Hematopoietic multipotent progenitor cell treated with erythropoietin and hydrocortisone succinate and interleukin-3 and kit ligand, for 17 days (in vitro differentiated cells): ENCODE measurements at places on chromosomes 7 and 10.

GRCh38 chr7:106021151-106022067 lies 58.3 kb downstream of the CDHR3 start:
- no peak for DNase-seq

DNA sequence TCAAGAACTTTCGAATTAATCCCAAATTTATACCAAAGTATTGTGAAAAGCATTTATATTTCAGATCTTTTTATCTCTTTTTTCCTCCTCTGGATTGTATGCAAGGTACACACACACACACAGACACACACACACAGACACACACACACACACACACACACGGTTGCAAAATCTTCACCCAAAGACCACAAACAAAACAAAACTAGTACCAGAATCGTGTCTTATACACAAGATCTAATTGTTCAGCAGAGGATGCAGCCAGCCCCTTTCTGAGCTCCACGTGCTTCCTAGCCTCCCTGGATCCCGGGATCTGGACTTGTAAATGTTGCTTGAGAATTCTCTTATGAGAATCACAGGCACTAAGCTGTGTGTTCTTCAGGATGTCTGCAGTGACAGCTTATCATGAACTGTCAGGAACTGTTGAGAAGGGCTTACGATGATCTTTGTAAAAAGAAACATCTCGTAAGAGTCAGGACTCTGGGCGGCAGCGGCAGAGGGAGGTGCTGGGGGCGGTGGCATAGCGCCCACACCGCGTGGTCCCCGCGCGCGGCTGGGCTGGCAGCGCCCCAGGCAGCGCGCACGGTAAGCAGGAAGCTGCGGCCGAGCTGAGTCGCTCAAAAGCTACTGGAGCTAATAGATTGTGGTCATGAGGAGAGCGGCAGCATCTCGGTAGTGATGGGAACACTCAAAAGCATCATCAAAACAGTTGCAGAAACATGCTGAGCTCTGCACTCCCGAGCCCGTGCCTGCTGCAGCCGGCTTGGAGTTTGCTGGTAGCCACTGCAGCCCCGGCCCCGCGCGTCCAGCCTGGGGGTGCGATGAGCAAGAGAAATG lies 277.6 kb downstream of the GATA3 start:
- no peak for DNase-seq

DNA sequence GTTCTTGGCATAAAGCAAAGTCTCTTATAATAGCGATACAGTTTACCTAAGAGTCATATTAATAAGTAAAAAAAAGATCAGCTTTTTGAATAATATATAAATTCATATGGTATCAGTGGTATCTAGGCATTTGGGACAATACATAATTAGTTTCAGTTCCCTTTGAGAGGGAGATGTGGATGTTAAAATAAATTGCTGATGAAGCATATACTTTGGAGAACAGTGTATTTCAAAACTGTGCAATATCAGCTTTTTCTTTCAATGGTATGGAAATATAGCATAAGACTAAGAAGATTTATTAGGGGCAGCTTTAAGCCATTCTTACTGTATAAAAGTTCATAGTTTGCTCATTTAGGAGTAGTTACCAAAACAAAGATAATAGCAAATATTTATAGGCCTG lies 35.5 kb downstream of the MDFIC start:
- DNase-seq = no peak

DNA sequence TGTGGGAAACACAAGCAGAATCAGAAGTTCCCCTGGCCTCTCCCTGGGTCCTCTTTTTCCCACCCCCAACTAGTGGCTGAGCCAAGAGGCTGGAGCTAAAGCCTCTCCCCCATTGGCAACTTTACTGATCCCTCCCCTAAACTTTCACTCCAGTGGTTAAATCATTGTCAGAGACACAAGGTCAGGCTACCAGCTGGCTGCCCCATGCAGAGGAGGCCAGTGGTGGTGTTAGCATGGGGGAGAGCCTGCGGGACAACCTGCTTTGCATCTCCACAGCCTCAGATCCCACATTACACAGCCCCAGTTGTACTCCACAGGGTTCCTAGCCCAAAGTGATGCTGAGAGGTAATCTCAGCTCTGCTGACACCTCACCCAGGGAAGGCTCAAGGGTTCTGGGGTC lies 21.0 kb downstream of the NEUROG3 start:
- no peak for DNase-seq

- DNase-seq = no peak
Measured at GRCh38 chr7:142745745-142746144, 3.5 kb upstream of the PRSS1 start.

DNA sequence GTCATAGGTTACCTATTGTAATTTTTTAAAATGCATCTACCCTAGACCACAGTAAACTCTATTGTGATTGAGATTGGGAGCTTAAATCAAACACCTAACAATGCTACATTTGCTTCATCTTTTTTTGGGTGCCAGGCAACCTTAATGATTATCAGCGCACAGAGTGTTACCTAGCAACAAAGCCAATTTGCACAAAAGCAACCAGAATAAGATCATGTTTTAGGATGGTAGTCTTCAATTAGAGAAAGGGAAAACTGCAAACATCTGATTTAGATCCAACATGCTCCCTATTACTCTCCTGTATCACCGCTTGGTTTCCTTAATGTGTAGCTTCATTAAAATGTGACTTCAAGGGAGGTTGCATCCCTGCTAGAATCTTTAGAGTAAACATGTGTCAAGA lies 226.9 kb downstream of the ABCA13 start:
- no peak for DNase-seq

DNA sequence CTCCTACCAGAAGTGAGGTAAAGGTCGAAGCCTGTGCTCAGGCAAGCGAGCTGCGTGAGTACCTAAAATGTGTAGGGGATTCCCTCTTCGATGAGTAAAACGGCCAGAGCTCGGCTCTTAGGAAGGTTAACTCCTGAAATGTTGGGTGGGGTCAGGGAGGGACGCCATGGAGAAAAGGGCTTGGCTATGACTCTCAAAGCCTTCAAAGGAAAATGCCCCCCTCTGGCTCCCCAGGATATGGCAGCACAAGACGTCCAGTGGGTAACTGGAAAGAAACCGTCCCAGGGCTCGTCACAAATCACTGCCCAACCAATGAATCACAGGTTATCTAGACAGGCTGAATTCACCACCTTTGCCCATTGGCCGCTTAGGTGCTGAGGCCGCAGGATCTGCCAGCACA lies 58.0 kb downstream of the CALML3 start:
- peak; percentile 23 for DNase-seq

DNA sequence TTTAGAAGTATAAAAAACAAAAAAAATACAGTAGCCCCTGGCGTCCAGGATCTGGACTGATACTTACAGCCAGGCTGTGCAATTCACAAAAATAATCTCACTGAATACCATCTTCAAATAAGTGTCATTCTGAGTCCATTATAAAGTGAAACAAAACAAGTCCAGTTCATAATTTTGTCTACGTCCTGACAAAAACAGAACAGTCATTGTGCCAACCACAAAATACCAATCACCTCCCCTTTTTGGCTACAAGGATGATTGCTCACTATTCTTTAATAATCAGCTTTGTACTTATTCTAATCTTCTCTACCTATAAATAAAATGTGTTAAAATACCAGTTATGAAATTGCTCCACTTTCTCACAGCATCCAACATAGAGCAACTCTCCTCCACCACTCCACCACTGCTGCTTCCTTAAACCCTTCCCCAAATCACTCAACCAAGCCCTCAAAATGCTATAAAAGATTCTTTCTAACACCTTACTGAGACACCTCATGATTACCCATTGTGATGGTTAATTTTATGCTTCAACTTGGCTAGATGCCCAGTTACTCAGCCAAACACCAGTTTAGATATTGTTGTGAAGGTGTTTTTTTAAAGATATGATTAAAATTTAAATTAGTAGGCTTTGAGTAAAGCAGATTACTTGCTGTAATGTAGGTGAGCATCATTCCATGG lies 479.8 kb upstream of the SEMA3A start:
- DNase-seq = no peak

DNA sequence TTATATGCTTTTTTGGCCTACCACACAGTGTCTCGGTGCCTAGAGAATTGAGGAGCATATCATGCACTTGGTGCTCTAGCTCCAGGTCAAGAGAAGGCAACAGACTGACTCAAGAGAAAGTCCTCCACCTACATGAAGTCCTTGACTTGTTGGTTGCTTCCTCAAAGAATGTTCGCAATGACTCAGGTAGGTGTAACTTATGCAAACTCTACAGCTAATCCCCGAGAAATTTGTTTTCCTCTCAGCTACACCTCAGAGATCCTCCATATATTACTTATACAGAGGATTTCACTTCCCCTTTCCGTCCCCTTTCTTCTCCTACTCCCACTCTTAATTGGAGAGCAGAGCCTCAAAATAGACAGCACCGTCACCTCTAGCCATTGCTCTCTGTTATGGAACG lies 1013.1 kb downstream of the KCNMA1 start:
- DNase-seq = no peak

DNA sequence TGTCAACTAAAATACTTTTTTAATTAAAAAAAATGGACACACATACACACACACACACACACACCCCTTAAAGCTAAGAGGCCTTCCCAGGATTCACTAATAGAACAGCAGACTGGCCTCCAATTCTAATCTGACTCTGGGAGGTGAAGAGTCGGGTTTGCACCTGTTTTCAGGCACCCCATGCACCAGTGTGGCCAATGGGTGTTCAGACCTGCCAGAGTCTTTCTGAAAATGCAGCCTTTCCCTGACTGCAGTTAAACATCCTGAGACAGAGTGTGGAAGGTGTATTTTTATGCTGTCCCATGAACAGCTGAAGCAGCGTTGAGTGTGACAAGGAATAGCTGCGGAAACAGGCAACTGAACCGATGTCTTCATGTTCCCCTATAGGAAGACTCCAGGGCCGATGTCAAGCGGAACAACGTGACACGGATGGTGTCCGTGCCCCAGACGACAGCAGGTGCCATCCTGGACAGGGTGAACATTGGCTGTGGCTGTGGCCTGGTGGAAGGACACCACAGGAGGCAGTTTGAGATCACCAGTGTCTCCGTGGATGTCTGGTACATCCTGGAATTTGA lies 74.6 kb upstream of the LYZL2 start:
- no peak for DNase-seq

DNA sequence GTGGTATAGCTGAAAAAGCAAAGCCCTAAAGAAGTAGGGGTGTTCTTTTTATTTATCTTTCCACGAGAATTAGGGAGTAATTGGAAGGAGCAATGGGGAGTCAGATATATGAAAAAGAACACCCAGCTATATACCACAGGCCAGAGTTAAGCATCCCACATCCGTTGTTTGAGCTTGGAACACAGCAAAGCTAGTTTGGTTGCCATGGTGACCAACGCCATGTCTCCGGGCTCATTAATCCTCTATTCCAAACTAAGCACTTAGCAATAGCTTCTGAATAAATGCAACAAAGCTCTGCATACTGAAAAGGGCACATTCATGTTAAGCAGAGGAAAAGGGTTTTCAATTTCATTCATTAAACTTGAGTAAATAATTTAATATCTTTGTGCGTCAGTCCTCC lies 23.5 kb downstream of the ASB4 start:
- DNase-seq = no peak
